ENCODE measurements at places on chromosomes 3 and 15.
A peak's percentile ranks its signal among the peaks of the same experiment; 100 is the strongest.

- no peak for DNase-seq
Measured at GRCh38 chr3:50470658-50471057, 32.8 kb downstream of the CACNA2D2 start.

DNA sequence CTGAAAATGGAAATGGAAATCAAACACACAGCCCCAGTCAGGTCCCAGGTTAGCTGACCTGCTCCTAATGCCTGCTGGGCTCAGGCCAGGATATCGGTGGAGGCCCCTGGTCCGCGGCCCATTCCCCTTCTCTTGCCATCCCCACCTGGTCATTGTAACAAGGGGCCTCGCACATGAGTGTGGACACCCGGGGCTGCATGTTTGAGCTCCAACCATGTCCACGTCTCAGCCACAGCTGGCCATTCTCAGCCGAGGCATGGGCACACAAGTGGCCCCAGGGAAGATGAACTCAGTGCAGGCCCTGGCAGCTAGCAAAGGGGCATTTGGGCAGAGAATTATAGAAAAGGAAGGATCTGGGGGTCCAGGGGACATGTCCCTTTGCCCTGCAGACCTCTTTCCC is 41.7 kb downstream of the FAM174B start:
- no peak for DNase-seq

DNA sequence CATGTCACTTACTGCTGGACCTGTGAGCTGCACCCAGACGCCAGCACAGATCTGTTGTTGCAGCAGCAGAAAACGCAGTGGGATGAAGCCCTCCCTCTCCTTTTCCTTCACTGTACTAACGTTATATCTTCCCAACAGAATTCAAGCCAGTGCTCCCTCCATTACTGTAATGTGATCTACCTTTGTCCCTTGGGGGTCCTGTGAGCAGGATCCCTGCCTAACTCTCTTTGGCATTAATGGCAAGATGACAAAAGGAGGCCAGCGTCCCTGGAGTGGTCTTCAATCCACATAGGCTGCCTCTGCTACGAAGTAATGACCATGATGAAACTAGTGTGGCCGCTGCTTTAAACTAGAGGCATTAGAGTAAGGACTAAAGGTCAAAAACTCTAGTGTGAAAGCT is 69.3 kb upstream of the SOX14 start:
- no peak for DNase-seq

DNA sequence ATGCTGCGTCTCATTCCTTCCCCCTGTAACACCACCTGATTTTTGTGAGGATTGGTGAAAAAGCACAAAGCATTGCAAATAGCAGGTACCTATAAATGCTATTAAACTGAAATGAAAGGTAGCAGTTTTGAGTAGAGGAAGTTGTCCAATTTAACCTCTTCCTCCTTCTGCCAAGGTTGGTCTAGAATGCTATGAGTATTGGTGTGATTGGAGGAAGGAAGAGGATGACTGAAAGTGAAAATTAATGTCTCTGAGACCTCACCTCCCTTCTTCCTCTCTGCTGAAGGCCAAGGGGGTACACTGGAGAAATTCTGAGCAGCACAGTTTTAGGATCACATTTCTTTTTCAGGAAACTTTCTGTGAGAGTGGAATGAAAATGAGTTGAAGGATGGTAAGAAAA is 94.4 kb downstream of the DTWD1 start:
- no peak for DNase-seq

DNA sequence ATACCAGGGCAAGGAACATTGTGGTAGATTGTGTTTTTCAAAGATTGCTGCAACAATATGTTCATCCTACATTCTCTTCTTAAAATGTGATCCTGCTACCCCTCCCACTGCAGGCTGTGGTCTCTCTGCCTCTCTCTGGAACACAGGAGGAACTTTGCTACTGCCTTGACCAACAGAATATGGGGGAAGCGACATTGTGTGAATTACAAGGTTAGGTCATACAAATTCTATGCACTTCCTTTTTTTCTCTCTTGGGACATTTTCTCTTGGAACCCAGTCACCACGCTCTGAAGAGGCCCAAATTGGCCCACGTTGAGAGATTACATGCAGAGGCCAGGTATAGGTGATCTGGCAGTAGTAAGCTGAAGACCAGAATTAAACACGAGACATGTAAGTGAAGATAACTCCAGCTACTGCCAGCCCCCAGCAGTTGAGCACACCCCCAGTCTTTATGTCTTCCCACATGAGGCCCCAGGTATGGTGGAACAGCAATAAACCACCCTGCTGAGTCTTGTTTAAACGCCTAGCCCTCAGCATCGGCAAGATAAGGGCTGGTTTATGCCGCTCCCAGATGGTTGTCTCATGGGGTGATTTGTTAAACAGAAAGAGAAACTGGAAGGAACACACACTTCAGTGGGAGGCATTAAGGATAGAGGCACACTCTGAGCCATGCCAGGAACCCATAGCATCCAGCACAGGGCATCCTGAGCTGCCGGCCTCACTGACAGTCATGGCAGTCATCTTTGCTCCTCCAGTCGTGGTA is 59.9 kb downstream of the FAM43A start:
- DNase-seq: no peak

DNA sequence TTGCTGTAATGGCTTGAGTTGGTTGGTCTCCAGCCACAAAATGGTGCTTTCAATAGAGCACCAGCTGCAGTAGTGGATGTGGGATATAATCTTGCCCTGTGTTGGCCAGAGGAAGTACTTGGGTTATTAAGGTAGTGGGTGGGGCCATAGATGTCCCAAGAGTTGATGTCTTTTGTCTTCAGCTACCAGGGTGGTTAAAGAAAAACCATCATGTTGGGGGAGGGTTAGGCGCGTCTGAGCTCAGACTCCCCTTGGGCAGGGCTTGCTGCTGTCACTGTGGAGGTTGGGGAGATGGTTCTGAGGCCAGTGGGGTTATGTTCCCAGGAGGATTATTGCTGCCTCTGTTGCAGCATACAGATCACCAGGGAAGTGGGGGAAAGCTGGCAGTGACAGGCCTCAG is 46.9 kb upstream of the GADL1 start:
- no peak for DNase-seq

DNA sequence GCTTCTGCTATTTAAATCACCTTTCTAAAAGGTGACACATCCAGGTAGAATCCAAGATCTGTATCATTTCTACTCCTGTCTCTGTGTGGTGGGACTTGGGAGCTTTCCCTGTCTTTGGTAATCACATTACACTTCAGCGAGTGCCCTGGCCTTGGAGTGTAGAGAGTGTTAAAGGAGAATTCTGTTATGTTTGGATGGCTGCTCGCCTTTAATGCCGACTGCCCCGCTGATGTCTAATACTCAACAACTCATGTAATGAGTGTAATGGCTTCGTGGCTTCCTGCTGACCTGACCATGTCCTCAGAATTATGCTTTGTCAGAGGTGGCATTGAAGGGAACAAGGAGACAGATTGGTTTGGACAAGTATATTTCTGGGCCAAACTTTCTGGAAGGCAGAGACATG is 66.3 kb upstream of the LRTM1 start:
- no peak for DNase-seq

DNA sequence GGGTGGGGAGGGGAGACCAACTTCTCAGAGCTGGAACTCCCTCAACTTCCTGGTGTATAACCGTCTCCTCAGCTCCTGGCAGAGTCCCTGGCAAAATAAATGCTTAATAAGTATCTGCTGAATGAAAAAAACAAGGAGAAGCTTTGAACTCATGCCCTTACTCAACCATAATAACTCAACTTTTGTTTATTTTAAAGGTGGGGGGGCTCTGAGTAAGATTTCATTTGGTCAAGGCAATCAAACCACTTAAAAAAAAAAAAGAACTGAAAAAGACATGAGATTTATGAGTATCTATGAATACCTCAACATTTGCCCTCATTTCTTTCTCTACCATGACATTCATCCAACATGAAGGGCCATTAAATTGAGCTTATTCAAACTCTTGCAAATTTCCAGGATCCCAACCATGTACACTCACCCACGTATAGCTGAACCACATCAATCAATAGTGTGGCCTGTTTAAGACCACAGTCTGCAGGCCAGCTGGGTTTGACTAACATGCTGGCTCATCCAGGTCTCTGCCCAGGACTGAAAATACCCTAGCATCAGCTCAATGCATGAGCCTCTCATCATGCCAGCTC is 157.9 kb downstream of the FOXP1 start:
- DNase-seq: peak; percentile 62

DNA sequence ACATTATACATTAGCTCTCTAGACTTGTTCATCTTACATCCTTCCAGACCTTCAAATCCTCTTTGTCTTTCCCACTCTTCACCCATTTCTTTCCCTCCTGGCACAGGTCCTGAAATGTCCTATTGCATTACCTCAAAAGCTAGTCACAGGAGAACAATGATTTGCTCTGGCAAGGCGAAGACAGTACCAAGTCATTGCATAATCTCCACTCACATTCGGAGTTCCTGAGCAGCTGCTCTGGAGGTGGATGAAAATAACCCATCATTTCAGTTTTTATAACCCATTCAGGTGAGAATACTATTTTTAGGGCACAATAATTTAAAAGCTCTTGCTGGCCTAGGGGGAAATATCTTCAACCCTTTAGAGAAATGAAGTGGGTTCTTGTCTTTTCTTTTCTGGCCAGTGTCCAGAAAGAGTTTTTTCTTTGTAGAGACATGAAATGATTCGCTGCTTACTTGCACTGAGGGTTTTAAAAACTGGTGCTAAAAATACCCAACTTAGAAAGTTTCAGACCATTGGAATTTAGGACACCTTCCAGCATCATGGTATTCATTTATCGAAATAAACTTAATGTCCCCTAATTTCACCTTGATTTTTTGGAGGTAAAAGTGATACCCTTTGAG is 23.4 kb upstream of the DYNC1LI1 start:
- no peak for DNase-seq
